ENCODE measurements at places on chromosomes 2 and 18. TPM values are rescaled to one million over a fixed set of nuclear protein-coding genes. Genes with fewer than 3 reads are reported as not detected.

The MAP2 gene
- total RNA-seq: not detected

The BCL2 gene
- total RNA-seq: 140 TPM

The ERFE gene
- total RNA-seq: 0.37 TPM

The PTRHD1 gene
- total RNA-seq: 28.9 TPM

DNA sequence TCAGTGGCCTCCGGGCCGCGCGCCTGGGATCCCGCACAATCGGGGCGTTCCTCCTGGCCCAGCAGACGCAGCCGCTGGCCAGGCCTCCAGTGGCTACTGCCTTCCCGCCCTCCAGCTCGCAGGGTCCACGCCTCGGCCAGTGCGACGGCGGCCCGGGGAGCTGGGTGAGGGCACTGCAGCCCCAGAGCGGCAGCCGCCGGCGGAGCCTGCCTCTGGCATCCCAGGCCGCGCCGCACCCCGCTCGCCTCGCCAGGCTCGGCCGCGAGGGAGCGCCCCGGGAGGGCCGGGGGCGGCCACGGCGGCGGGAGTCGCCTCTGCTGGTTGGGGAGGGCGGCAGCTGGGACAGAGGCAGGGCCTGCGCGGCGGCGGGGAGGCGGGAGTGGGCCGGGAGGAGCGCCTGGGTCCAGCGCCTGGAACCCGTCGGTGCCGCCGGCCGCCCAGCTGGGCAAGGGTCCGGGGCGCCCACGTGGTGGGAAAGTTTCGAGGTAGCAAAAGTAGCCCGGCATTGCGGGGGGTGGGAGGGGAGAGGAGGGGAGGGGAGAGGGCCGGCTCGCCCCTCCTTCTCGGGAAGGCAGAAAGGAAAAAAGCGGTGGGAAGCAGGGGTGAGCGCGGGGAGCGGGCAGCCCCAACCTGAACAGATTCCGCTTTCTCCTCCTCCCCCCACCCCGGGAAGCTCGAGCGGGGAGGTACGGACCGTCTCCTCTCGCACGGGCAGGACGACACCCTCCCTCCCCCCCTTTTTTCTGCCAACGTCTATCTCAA is 1.5 kb upstream of the INHBB start:
- H3K4me1 ChIP-seq: peaks cover 25% of the 10 kb centered on the region
- H3K36me3 ChIP-seq: no peaks in the 10 kb centered on the region
- H3K4me3 ChIP-seq: no peak overlapping the region
- no peak overlapping the region for H3K27ac ChIP-seq
- peaks cover 61% of the 10 kb centered on the region for H3K27me3 ChIP-seq
- no peak for DNase-seq

DNA sequence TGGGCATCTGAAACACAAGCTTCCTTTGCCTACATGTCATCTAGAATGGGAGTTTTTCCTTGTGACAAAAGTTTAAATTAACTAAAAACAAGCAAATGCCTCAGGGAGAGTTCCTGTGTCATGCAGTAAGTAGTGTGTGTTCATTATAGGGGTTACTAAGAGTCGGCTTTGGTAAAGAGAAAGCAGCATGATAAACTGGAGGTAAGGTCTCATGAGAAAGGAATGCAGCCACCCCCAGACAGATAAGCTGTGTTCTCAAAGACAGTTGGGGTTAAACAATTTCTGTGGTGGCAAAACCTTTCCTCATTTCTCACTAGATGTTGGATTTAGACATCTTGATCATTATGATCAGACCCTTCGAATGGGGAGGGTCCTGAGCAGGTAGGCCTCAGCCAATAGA is 129.7 kb downstream of the MAP4K4 start:
- DNase-seq: no peak
- no peak overlapping the region for H3K4me3 ChIP-seq
- H3K27me3 ChIP-seq: no peaks in the 10 kb centered on the region
- peaks cover 54% of the 10 kb centered on the region for H3K36me3 ChIP-seq
- H3K27ac ChIP-seq: no peak overlapping the region

DNA sequence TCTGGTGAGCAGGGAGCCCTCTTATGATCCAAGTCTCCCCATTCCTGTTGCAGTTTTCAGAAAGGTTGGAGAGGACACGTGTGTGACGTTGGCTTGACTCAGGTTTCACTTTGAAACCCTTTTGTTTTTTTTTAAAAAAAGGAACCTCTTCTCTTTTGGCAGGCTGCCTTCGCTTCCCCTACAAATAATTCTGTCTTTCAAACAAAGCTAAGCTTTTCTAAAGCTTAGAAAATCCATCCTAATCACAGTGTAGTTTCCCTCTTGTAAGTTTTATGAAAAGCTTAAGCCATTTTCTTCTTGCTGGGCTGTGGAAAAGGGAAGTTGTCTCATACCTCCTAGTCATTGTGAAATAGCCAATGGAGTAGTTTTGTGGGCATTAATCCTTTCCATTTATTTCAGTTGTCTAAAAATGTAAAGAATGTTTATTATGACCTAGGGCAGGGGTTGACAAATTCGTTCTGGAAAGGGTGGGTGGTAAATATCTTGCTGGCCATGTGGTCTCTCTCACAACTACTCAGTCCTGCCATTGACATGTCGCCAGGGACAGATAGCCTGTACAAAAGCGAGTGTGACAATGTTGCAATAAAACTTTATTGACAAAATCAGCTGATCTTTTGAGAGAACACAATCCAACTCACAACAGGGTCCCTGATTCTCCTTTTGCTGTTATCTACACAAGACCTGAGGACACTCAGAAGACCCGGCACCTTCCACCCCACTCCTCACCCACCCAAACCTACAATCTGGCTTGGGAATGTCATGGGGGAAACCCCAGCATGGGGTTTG is 878.8 kb downstream of the RNF144A start:
- H3K4me3 ChIP-seq: no peak overlapping the region
- DNase-seq: no peak

GRCh38 chr2:212540341-212540740 is 1.7 kb upstream of the ERBB4 start:
- H3K36me3 ChIP-seq: no peaks in the 10 kb centered on the region
- DNase-seq: no peak
- no peak overlapping the region for H3K4me3 ChIP-seq
- peaks cover 38% of the 10 kb centered on the region for H3K27me3 ChIP-seq
- H3K4me1 ChIP-seq: peaks cover 16% of the 10 kb centered on the region
- H3K27ac ChIP-seq: no peak overlapping the region

GRCh38 chr2:224401641-224402342 is at the start of gene FAM124B:
Gene FAM124B (minus strand): TSS chr2:224402107. CDS start chr2:224401768, 339 bp downstream.
- peak; percentile 46 for DNase-seq
- H3K36me3 ChIP-seq: no peaks in the 10 kb centered on the region
- H3K4me1 ChIP-seq: peaks cover 7% of the 10 kb centered on the region
- H3K27me3 ChIP-seq: peaks cover 8% of the 10 kb centered on the region
- H3K27ac ChIP-seq: peak within 1 kb of the TSS; percentile 47

GRCh38 chr18:9130806-9131205 is 5.8 kb upstream of the ANKRD12 start:
- H3K4me3 ChIP-seq: no peak overlapping the region
- H3K27me3 ChIP-seq: no peaks in the 10 kb centered on the region
- DNase-seq: no peak
- peaks cover 25% of the 10 kb centered on the region for H3K4me1 ChIP-seq
- H3K36me3 ChIP-seq: peaks cover 62% of the 10 kb centered on the region

DNA sequence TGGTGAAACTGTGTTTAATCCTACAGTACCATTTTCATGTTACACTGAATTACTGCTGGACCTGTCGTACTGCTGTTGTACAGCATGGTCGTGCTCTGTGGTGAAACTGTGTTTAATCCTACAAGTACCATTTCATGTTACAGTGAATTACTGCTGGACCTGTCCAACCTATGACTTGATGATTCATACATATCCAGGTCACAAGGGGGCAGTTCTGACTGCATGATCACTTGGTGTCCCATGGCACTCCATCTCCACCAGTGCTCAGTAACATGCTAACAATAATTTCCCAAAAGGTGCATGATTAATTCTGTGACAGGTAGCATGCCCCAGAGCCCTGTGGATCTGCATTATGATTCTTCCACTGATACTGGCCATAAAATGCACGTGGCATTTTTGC is 101.6 kb downstream of the ADCYAP1 start:
- H3K4me1 ChIP-seq: no peaks in the 10 kb centered on the region
- H3K27ac ChIP-seq: no peak overlapping the region
- no peak overlapping the region for H3K4me3 ChIP-seq
- no peak for DNase-seq

DNA sequence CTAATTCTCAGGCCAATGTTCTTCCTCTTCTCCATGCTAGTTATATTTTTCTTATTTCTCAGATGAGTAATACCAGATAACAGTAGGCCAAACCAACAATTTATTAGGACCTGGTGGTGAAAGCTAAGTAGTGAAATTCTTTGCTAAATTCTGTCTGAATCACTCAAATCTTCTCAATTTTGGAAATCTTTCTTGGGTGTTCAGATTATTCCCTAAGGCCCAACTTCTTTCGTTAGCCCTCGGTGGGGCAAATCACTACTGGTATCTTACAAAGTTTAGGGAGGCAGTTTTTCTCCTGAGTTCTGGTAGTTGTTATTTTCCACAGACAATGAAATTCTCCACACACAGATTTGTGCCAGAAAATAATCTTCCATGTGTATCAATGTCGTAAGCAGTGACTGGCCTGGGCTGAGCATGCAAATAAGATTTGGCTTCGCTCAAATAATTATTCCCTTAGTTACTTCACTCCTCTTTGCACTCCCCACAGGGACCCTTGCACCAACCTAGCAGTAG is 443.5 kb upstream of the SLC14A2 start:
- H3K27ac ChIP-seq: no peak overlapping the region
- no peak overlapping the region for H3K4me3 ChIP-seq
- H3K36me3 ChIP-seq: no peaks in the 10 kb centered on the region
- H3K27me3 ChIP-seq: peaks cover 10% of the 10 kb centered on the region

- no peaks in the 10 kb centered on the region for H3K27me3 ChIP-seq
- H3K4me1 ChIP-seq: no peaks in the 10 kb centered on the region
- DNase-seq: no peak
- no peaks in the 10 kb centered on the region for H3K36me3 ChIP-seq
- no peak overlapping the region for H3K4me3 ChIP-seq
Measured at GRCh38 chr2:48855142-48855541, 99.6 kb upstream of the LHCGR start.
